HCEC 1CT (cell line): ENCODE measurements at places on chromosomes 16 and 17.

- no peak for DNase-seq
Observed at GRCh38 chr17:27593857-27594255, 37.1 kb upstream of the LGALS9 start.

- DNase-seq = no peak
Observed at GRCh38 chr17:82913304-82914043, 73.7 kb upstream of the ZNF750 start.

GRCh38 chr17:74733365-74734122 lies 3.5 kb upstream of the RAB37 start:
- DNase-seq = no peak

GRCh38 chr17:59899099-59899498 lies 6.2 kb downstream of the RPS6KB1 start:
- DNase-seq = no peak

DNA sequence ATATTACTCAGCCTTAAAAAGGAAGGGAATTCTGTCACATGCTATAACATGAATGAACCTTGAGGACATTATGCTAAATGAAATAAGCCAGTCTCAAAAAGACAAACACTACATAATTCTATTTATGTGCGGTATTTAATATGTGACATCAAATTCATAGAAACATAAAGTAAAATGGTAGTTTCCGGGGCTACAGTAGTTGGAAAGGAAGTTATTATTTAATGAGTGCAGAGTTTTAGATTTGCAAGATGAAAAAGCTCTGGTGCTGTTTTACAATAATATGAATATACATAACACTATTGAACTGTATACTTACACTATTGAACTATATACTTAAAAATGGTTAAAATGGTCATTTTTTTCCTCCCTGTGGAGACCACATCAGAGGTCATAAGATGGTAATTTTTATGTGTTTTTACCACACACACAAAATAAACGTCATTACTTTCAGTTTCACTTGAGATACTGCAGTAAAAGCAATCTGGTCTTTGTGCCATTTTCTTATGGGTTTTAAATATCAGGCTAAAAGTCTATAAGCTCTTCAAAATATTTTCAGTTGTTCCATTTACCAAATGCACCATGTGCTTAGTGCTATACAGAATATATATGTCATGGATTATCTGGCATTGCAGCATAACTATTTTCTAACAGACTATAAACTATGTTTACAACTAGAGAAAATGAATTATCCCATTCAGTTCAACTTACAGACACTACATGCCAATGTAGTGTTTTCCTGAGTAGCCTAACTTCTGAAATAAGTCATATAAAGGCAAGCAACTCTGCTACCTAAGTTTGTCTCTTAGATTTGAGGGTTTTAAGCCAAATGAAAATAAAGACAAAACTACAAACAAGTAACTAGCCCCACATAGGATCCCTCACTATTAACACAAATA lies 90.9 kb downstream of the SPAG9 start:
- no peak for DNase-seq

DNA sequence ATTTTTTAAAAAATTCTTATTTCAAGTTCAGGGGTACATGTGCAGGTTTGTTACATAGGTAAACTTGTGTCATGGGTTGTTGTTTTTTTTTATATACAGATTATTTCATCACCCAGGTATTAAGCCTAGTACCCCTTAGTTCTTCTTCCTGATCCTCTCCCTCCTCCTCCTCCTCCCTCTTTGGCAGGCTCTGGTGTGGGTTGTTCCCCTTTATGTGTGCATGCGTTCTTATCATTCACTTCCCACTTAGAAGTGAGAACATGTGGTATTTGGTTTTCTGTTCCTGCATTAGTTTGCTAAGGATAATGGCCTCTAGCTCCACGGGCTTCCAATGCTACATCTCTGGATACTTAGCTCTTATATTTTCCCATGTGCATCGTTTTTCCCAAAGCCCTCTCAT lies 404.4 kb downstream of the HAPSTR1 start:
- no peak for DNase-seq

- DNase-seq = no peak
Observed at GRCh38 chr17:83116783-83117555, 37.6 kb downstream of the METRNL start.

GRCh38 chr16:28943281-28943680 lies 7.5 kb upstream of the NFATC2IP start:
- DNase-seq = no peak

DNA sequence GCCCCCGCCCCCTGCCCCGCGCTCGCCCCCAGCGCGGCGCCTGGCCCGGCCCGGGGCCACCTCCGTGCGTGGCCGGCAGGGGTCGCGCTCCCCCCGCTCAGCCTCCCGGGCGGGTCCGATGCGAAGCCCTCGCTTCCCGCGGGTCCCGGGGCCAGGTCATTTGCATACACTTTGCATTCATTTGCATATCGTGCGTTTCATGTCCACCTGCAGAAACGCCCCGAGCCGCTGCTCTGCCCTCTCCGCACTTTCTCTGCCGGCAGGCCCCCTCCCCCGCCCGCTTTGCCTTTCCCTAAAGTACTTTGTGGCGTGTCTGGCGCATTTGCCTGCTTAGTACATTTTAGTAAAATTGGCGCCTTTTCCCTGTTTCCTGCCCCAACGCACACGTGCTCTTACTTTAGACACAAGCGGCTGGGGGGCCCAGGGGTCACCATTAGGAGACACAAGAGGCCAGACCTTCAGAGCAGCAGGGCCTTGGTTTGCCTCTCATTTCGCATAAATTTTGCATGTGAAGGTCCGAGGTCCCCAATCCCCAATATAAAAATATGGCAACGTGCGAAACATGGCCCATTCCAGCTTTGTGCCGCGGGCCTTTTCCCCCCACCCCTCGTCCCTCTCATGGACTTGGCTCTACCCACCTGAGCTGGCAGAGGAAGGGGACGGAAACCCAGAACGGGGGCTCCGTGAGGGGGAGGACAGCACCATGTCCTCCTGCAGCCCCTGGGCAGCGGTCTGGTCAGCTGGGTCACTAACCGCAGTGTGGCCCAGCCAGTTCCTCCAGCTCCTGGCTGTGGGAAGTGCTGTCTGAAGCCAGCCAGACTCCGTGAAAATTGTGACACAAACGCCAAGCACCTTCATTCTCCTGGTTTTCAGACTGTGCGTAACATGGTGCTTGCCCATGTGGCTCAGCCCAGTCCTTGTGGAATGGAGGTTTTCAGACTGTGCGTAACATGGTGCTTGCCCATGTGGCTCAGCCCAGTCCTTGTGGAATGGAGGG lies 34.8 kb downstream of the CBFA2T3 start:
- DNase-seq = no peak

DNA sequence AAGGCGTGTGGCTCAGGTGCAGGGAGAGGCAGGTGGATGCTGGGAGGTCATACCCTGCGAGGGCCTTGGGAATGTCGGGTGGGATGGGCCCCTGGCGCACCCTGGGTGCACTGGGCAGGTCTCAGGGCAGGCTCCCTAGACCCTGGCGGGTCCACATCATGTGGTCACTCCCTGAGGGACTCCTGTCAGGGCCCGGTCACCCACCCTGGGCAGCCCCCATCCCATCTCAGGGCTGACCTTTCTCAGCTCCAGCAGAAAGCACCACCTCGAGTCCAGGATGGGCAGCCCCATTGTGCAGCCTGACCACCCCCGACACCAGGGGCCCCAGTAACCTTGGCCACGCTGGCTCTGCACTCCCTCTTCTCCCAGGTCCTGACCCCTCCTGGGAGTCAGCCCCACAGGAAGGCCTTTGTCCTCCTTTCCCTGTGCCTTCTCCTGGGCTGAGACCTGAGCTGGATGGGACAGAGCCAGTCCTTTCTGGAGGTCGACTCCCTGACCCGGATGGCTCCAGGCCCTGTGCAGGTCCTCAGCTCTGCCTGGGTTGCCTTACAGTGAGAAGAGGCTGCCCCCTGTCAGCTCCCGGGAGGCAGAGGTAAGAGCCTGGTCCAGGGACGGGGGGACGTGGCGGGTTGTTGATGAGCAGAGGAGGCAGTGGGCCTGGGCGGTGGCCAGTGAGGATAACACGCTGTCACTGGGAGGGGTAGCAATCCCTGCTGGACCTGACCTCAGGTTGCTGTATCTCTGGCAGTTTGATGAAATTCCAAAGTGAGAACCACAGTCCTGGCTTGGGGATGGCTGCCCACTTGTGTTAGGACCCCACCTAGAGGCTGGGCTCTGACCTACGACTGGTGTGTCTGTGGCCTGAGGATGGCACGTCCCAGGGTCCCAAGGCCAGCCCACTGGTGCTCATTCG lies 77.9 kb downstream of the GOSR1 start:
- no peak for DNase-seq

DNA sequence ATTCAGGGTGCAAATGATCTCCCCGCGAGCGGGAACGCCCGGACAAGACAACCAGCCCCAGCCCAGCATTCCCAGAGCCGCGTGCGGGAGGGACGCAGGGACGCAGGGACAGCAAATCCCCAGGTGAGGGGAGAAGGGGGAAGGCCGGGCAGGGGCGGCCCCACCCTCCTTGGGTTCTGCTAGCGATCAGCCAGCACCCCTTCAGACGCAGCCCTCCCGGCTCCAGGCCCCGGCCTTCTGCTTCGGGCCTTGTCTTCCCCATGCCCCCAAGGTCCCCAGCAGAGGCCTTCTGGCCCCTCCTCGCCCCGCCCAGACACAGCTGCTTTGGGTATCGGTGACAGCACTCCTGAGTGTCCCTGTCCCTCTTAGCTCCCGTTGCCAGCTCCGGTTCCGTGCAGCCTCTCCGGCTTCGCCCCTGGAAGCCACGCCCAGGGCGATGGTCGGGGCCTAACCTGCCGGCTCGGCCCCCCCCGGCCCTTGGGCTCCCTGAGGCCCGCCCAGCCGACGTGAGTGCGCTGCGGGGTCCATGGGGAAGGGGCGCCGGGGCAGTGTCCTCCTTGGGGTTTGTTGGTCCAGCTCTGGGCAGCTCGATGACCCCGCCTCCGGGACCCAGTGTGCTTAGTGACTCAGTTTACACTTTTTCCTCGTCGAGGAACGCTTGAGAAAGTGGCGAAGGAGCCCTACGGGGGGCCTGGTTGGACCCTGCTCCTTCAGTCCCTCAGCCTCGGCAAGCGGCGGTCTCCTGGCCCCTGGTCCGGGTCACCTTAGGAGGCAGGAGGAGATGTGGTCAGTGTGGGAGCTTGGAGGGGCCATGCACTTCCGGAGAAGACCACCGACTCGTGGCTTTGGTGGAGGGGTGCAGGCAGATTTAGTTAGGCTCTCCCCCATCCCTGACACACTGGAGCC lies 50.5 kb upstream of the AMZ2 start:
- DNase-seq = no peak

DNA sequence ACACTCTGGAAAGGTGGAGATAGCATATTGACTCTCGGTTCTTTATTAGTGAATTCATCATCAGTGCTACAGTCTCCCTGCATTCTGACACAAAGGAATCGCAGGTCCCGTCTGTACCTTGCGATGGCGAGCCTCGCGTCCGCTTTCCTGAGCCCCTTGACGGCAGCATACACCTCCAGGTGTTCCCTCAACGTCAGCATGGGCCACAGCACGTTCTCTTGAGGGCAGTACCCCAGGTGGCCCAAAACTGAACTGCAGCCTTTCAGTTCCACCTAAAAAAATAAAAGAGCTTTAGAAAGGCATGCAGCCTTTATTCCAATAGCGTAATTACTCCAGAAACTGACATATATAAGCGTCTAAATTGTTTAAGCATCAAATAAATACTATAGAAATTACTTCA lies 24.2 kb upstream of the ABCA9 start:
- DNase-seq = no peak

DNA sequence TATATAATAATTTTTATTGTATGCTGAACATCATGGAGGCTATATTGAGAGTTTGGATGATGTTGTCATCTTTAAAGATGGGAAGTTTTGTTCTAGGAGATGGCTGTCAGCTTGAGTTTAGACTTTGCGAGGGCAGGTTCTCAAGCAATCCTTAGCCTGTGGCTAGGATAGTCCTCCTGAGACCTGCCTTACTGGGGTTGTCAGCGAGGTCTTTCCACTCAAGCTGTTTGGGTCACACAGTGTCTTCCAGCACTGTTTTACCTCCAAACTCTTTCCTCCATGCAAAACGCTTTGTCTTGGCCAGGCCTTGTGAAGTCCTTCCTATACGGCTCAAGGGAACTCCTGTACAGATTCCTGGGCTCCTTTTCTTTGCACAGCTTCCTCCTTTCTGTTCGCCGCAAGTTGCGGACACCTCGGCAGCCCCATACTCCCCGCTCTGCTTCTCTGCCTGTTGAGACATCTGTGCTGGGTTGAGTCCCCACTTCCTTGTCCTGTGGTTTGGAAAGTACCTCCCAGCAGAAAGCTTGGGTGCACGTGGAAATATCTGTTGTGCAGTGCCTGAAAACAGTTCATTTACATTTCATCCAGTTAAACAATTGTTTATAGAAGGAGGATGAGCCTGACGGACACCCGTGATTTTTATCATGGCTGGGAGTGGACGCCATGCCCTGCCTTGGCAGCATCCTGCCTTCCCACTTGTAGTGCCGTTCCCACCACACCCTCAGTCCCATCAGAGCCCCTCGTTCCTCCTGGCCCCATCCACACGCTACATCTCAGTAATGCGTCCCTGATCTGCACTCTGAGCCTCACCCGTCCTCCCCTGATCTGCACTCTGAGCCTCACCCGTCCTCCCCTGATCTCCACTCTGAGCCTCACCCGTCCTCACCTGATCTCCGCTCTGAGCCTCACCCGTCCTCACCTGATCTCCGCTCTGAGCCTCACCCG lies 55.0 kb upstream of the CBFA2T3 start:
- no peak for DNase-seq

DNA sequence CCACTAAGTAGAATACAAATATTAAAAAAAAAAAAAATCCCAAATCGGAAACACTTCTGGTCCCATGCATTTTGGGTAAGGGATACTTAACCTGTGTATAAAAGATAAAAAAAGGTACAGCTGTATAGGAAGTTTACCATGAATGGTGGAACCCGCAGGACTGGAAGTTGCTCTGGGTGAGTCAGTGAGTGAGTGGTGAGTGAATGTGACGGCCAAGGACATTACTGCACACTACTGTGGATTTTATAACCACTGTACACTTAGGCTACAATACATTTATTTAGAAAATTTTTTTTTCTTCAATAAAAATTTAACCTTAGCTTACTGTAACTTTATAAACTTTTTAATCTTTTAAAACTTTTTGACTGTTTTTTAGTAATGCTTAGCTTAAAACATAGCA lies 71.3 kb upstream of the BCAR1 start:
- DNase-seq = peak; percentile 62

DNA sequence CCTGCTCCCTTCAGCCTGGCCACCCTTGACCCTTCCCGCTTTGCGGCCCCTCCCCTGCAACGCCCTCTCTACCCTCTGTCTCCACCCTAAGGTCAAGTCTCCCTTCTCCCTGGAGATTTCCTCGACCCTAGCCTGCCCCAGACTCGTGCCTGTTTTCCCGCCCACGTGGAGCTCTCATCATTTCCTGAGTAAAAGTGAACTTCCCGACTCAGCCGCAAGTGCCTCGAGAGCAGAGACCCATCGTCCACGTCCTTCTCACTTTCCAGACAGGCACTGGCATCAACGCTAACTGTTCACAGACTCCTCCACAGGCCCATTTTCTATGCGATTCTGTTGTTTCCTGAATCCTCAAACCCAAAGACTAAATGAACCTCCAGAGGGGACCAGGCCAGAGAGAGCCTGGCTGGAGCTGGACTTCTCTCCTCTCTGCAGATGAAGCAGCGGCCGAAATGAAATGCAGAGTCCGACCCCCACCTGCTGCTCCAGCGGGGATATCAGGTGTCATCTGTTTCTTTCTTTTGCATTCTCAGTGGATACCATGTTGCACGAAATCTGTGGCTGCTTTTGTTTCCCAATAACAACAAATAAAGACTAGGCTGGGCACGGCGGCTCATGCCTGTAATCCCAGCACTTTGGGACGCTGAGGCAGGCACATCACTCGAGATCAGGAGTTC lies 52.5 kb downstream of the RTN4RL1 start:
- no peak for DNase-seq

GRCh38 chr16:56936491-56936890 lies 4.5 kb downstream of the HERPUD1 start:
- DNase-seq = no peak
